ENCODE measurements at places on chromosomes 5 and 9.

- DNase-seq = no peak
Observed at GRCh38 chr5:95422838-95423237, 31.7 kb downstream of the FAM81B start.

GRCh38 chr9:37507566-37508134 lies 21.9 kb downstream of the POLR1E start:
- no peak for DNase-seq

GRCh38 chr9:17322882-17323864 lies 188.3 kb downstream of the CNTLN start:
- no peak for DNase-seq

DNA sequence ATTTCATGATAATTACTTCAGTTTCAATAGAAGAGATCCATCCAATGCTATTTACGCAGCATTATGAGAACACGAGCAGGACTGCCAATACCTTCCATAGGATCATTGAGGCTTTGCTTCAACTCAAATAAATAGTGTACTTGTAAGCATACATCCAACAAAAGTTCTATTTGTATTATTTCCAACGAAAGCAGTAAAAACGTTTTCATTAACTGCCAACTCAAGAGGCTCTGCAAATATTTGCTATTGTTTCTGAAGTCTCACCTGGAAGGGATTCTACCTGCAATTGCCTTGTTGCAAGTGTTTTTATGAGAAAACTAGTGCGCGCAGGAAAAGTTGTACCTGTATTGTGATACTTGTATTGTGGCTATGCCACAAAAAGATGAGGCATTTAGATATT lies 11.0 kb upstream of the GNPDA1 start:
- DNase-seq = no peak

Data from GM23338 (cell line).